ENCODE measurements at places on chromosomes 1 and 21.

GRCh38 chr1:230087028-230087716, 20.1 kb downstream of the GALNT2 start:
- no peak for DNase-seq

- no peak for DNase-seq
Measured at GRCh38 chr1:59505596-59506028, 208.7 kb downstream of the FGGY start.

- DNase-seq, result no peak
Measured at GRCh38 chr1:199335496-199335895, 692.0 kb upstream of the NR5A2 start.

DNA sequence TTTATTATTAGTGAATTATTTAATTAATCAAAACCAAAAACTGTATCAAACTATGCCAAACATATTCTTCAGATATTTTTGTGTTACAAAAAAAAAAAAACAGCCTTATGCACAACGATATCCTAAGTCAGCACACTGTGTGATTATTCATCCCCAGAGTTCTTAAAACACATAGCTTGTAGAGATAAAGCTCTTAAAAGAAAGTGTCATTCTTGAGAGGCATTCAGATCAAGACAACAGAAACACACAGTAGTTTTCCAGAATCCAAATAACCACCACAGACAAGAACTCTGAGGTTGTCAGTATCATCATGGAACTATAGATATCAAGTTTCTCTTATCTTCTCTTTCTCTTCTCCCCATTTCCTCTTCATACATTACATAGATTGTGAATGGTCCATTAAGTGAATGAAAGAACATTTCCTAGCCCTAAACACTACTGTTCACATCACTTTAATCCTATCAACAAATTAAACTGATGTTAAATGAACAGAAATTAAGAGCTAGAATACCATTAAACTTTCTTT, 13.5 kb downstream of the ZZZ3 start:
- no peak for DNase-seq

- no peak for DNase-seq
Measured at GRCh38 chr21:32956061-32956656, 69.6 kb upstream of the OLIG2 start.

GRCh38 chr1:5864256-5864655, 128.0 kb downstream of the NPHP4 start:
- no peak for DNase-seq

DNA sequence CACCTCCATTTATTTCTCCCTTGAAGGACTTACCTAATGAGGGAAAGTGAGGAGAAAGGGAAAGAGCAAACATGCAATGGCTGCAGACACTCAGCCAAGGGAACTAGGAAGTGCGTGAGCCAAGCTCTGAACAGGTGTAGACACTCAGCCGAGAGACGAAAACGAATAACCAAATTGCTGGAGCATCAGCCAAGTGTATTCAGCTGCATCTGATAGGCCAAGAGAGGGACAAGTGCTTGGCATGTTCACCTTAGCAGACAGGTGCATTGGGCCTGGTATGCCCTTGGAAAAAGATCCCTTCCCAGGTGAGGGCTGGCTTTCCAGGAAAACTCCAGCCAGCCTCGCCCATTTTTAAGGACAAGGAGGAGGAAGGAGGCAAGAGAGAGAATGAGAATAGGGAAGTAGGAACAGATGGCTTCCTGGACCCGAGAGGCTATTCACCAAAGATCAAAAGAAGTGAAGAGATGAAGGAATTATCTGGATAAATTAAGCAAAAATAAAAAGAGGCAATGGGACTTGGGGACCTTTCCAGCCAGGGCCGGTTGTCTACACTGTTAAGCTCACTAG, 184.7 kb downstream of the TOMM20 start:
- no peak for DNase-seq

- DNase-seq, result no peak
Measured at GRCh38 chr1:224109981-224110380, 3.9 kb upstream of the FBXO28 start.

GRCh38 chr21:38039369-38039768, 123.1 kb upstream of the KCNJ6 start:
- DNase-seq, result no peak

- no peak for DNase-seq
Measured at GRCh38 chr1:94633051-94633450, 91.5 kb upstream of the F3 start.

- DNase-seq, result no peak
Measured at GRCh38 chr1:1084372-1085170, 10.5 kb upstream of the RNF223 start.

DNA sequence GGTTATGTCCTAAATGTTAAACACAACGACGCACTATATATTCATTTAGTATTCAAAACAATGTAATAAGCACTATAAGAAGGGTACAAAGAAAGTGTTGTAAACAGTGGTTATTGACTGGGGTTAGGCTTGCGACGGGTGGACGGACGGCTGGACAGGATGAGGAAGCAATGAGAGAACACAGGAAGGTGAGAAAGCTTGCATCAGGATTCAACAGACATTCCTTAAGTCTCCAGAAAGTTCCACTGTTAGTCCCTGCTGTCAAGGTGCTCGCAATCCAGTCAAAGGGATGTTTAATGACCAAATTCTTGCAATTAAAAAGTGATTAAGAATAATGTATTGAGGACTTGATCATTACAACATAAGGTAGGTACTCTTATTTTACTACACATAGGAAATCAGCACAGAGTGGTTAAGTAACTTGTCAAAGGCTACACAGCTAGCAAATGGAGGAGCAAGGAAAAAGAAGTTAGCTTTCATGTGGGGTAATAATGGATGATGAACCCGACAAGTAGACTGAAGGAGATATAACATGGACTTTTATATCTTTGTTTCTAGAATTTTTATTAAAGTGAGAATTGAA, 994 bp upstream of the ACBD6 start:
- DNase-seq, result no peak

DNA sequence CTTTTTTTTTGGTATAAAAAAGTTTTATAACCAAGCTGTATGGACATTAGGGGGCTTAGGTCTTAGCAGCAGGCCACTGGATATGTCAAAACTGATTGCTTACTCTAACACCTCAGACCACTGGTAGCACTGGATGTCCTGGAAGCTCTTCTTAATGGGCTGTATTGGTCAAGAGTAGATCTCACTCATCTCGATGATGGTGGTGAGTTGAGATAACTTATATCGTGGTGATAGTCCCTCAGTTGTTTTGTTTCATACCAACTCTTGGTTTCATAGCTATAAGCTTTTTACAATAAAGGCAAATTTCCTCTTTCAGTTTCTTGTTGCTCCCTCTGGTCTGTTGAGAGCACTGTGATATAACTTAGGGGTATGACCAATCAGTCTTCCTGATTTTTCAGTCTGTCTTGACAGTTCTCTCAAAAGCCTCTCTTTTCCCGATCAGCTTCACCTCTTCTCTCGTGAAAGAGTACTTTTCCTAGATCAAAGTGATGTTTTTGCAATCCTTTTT, 9.7 kb upstream of the AGO1 start:
- no peak for DNase-seq

Measured in CD4-positive, alpha-beta T cell treated with Interleukin-6 at 100 ng/mL for 8 hours (primary cell).